Breast epithelium (tissue), 4 donors: ENCODE measurements at places on chromosomes 12 and 14. TPM values are rescaled to one million over a fixed set of nuclear protein-coding genes. Genes with fewer than 3 reads are reported as not detected.

GRCh38 chr14:64685371-64686281, 18.6 kb upstream of the PLEKHG3 start:
- DNase-seq = no peak

The CSRP2 gene
- total RNA-seq = 89.5 TPM

The NKX2-1 gene
- total RNA-seq = not detected

The PLXNC1 gene
- 7.5 TPM for total RNA-seq

DNA sequence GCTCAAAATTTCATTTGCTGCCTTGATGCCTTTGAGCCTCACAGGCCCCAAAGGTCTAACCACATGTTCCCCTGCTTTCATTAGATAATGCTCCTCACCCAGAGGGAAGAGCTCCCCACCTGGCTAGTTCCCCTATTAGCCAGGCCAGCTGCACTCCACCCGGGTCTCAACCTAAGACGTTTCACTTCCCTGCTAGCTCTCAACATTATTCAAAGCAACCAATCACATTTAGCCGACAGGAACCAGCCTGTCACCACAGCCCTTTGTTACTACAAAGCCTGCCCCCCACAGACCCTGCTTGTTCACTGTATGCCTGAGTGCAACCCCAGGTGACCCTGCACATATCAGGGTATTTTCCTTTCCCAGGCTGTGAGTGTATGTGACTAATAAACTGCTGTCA, 78.6 kb downstream of the SLC15A5 start:
- no peak for DNase-seq

DNA sequence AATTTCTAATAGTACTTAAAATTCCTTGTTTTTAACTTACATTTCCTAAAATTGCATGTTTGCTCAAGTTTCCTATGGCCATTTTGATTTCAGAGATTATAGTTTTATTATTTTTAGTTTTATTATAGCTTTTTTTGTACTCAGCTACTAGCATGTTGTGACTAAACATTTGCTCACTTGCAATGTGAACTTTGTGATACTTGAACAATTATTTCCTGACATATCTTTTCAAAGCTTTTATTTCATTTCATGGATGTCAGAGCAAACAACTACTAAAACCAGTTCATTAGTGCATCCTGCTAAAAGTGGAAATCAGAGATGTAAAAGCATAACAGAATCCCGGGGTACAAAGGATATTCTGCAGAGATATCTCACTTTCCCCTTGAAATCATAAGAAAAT, 33.6 kb upstream of the PCNX4 start:
- DNase-seq = no peak

GRCh38 chr12:132500142-132500855, 10.3 kb downstream of the FBRSL1 start:
- DNase-seq = no peak

The RNF31 gene
- 41.0 TPM for total RNA-seq

DNA sequence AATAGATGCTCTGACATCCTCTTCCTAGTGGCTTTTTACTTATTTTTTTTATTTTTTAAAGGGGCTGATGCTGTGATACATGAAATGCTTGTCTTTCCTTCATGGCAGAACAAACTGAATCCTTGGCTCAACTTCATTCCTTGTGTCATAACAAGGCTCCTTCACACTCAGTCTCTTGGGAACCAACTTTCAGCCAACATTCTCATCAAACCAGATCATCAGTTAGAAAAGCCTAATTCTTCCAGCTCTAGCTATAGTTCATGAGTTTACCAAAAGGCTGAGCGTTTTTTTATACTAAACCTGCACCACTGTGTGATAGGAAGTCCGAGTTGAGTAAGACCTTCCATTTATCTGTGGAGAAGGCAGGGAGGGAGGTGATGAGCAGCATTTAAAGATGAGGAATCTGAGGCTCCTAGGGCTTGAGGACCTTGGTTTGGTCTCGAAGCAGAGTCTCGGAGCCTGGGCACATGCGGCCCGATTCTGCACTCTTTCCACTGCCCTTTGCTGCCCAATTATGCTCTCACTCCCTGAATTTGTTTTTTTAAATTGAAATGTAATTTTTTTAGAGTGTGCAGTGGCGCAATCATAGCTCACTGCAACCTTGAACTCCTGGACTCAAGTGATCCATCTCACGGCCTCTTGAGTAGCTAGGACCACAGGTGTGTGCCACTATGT, 8.2 kb downstream of the GPRC5D start:
- DNase-seq = no peak

The LRRC10 gene
- total RNA-seq = not detected

DNA sequence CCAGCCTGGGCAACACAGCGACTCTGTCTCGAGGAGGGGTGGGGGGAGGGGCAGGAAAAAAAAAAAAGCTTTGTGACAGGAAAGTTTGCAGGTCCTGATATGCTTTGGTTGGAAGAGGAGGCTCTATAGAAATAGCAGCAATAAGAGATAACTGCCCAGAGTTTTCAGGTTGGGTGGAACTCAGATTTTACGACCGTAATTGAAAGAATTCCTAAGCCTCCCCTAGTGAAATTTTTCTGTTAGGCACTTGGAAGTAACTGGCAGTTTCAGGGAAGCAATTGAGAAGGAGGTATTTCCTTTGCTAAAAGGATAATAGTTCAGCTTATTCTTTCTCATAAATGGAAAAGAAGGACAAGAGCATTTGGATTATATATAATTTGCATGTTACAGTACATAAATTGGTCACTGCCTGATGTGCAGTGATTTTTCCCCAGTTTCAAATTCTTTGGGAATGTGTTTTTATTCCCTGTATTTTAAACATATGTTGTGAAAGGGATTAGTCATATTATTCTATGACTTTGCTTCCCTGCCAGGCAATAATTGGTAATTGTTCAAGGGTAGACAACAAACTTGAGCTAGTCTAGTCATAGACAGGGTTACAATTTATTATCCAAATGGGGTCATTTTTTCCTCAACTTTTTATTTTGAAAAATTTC, 452.8 kb downstream of the AEBP2 start:
- DNase-seq = no peak

DNA sequence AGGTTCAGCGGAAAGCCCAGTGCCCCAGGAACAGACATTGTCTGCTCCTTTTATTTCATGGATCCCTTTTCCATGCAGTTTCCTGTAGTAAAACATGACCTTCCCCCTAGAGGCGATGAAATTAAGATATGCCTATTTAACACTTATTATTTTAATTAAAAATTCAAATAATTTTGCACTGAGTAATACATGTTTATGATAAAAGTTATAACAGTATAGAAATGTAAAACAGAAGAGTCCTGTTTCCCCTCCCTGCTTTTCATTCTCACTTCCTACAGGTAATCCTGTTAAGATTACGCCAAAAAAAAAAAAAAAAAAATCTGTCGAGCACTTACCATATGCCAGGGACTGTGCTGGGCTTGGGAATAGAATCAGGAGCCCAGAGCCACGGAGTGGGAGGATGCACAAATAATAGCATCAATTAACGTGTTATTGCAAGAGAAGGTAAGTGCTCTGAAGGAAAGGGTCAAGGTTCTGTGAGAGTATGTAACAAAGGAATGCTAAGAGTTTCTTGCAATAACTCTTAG, 830 bp upstream of the LPCAT3 start:
- no peak for DNase-seq

DNA sequence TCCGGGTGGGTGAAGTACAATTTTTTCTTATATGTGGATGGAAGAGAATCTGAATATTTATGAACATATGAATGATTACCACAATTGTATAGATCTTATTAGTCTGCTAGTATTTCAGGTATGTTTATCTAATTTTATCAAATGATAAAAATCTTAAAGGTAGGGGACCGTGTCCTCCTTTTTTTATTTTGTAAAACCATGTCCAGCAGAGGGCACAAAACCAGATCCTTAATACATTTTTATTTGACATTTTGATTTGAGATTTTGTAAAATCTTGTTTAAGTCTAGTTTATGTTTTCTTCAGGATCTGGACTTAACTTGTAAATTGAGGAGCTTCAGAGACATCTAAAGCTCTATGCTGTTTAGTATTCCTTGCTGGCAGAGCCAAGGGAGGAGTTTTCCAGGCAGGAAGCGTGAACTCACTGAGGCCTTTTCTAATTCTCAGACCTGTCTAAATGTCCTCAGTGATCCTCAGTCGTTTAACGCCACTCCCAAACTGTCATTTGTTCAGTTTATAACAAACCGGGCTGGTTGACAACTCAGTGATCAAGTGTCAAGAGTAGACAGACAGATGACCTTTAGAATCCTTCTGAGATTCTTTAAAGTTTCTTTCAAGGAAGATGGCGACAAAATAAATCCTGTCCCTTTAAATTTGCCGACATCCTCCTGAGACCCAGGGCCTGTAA, 263.9 kb downstream of the KTN1 start:
- no peak for DNase-seq

The CCDC177 gene
- total RNA-seq = 0.33 TPM

DNA sequence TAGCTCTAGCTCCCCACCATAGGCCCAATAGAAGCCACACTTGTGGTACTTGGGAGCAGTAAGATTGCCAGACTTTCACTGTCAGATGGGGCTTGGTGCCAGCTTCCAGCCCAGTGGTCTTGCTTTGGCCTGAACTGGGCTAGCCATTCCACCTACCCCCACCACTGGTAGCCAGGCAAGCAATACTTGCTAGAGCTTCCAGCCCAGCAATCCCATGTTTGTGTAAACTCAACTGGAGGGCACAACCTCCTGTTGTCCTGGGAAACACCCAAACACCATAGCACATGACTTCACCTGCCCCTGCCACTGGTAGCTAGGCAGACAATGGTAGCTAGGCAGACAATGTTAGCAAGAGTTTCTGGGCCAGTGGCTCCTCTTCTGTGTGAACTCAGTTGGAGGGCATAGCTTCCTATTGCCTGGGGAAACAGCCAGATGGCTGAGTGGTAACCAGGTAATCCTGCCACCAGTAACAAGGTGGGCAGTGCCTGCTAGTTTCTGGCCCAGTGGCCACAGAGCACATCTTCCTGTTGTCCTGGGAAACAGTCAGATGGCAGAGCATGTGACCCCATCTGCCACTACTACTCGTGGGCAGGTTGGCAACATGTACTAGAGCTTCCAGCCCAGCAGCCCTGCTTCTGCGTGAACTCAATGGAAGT, 5.6 kb upstream of the OR6C76 start:
- no peak for DNase-seq

- DNase-seq = peak; percentile 52
Measured at GRCh38 chr14:96363751-96364336, 518 bp downstream of the GSKIP start.

DNA sequence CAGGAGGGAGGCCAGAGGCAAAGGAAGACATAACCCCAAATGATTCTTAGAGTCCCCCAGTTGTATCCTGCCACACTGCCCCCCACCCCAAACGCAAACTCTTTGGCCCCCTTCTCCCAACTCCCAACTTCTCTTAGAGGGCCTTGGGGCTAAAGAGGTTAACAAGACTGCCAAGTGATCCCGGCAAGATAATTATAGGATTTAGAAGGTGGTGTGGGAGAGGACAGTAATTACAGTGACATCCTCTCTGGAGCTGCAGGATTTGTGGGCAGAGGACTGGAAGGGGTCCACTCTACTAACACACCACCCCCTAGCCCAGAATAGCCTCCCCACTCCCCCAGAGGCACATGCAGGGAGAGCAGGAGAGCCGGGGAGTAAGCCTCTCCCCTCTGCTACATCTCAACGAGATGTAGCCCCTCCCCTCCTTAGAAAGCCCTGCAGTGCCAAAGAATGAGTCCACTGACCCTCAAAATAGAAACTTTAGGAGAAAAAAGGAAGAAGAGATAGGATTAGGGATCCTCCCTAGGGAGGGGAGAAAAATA, 5.3 kb upstream of the GDF11 start:
- no peak for DNase-seq

DNA sequence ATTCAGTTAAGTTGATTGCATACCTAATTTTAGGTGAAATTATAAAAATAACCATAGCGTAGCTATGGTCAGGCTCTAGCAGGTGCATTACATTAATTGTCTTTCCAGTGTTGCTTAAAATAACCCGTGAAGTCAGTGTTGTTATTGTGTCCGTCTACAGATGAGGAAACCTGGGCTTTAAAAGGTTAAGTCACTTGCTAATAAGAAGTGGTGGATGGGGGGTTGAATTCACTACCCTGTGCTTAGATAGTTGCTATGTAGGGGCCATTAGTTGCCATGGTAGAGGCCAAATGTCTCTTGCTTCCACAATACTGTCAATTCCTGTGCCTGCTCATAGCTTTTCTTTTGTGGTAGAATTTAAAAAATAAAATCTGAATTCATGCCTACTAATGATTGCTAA, 174.8 kb downstream of the PELI2 start:
- DNase-seq = no peak

GRCh38 chr14:102645746-102646440, 53.4 kb downstream of the RCOR1 start:
- DNase-seq = no peak

The DCN gene
- 4,374 TPM for total RNA-seq

DNA sequence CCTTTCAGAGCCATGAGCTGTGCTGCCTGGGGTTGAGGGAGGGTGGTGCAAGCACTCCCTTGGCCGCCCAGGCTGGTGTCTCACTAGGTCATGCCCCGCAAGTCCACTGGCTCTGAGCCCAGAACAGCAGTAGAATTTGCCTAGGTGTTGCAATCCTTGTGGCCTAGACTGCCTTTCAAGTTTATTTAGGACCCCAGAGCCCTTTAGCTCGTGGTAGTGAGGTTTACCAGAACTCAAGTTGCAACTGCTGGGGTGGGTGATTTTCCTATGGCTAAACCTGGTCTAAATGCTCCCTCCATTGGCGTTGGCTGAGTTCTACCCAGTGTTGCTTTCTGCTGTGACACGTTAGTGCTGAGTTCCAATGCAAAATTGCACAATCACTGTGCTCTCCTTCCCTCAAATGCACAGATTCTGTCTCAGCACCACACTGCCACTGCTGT, 287.2 kb downstream of the BCAT1 start:
- no peak for DNase-seq

GRCh38 chr14:51546099-51546498, 105.6 kb upstream of the FRMD6 start:
- DNase-seq = no peak

The CLEC6A gene
- total RNA-seq = not detected

GRCh38 chr12:21642707-21643389, 14.8 kb downstream of the LDHB start:
- DNase-seq = no peak

The KCNC2 gene
- not detected for total RNA-seq

DNA sequence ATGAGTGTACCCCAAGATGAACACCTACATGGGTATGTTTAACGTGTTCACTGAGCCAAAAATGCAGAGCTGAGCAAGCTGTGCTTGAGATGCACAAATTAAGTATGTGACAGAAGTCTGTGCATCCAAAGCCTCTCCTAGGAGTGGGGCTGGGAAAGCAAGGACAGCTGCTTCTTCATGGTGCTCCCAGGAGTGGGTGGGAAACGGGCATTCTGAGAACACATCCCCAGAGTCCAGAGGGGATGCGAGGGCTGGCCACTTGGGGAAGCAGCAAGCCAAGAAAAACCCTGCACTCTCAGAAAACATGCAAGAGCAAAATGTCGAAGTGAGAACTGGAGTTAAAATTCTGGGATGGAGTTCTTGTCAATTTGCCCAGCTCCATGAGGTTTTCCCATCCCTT, 414.3 kb downstream of the BCAT1 start:
- no peak for DNase-seq

DNA sequence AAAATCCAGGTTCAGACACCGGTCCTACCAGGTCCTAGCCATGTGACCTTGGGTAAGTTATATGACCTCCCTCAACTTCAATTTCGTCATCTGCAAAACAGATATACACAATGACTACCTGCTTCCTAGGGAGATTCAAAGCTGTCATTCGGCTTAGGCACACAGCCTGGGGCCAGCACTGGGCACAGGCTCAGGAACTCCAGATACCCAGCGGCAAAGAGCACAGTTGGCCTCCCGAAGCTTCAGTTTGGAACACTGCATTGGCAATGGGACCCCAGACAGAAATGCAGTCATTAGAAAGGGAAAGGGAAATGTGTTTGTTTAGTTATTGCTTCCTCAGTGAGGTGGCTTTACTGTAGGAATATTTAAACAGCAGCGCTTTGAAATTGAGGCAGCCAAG, 11.4 kb downstream of the PLEKHG6 start:
- DNase-seq = no peak

The DAO gene
- not detected for total RNA-seq

The MYF5 gene
- not detected for total RNA-seq
